ENCODE measurements at places on chromosomes 3 and 15.

DNA sequence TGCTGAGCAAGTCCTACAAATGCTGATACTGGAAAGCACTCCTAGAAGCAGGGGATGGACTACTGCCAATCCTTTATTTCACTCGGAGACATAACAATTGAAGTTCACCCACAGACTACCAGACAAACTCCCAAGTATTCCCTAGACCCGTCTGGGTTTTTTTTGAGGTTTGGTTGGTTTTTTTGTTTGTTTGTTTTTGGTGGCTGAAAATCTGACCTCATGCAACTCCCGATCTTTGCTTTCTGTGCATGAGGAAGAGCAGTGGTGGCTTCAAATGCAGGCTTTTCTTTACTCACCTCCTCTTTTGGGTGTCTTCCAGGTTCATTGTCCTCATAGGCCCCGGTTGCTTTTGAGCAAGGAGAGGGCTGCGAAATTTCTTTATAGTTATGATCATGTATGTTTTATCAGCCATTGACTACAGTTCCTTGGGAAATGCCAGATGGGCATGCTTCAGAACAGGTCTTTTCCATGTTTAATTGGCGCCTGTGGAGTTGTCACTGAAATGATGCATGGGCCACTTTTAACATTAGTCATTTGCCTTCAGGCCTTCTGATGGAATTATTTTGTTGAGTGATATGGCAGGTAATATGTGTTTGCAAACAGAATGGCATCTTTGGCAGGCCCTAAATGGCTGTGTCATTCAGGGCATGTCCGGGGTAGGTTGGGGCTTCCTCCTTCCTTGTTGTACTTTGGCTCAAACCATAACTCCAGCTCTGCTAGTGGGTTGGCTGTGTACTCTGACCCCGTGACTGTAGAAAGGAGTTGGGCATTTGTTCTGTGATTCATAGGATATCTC lies 81.3 kb upstream of the ZBED2 start:
- DNase-seq = no peak

- no peak for DNase-seq
Measured at GRCh38 chr3:106485217-106485616, 616.4 kb upstream of the CBLB start.

DNA sequence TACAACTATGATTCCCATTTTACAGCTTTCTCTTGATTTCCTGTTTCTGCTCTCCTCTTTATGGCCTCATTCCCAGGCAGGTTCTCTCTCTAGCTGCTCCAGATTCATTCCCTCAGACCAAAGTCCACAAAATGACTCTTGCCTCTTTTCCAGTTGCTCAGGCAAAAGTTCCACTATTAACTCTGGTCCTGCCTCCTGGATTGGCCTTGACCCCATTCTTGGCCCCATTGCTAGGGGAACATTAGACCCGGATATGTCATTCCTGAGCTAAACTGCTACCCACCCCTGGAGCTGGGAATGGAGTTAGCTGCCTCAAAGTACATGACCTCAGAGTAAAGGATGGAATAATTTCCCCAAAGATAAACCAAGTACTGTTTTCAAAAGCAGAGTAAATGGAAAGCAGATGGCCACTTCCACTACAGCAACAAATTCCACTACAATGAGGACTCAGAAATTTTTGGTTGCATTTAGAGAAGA lies 73.0 kb upstream of the GAP43 start:
- no peak for DNase-seq

DNA sequence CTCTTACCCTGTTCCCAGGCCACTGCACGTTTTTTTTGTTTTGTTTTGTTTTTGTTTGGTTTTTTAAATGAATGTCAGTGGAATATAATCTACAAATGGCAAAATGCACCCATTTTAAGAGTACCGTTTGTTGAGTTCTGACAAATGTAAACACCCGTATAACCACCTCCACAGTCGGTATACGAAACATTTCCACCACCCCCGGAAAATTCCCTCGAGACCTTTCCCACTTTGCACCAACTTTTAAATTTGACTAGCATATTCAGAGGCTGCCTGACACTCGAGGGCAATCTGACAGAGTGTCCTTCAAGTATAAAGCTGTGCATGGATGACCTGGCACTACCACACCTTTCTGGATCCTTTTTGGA lies 613 bp upstream of the ARHGEF3 start:
- no peak for DNase-seq

GRCh38 chr3:102248981-102249705 lies 185.7 kb upstream of the ZPLD1 start:
- DNase-seq = no peak

DNA sequence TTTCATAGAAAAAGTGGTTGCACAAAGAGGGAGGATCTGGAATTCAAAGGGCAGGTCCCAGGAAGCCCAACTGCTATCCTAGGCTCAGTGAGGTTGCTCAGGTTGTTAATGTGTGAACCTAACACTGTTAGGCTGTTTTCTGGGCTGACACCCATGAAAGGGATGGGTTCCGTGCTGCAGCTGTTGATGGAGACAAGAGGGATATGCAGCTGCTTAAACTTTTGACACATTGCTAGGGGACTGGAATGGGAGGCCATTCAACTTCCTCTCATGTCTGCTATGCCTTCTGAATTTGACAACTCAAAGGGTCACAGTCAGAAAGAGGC lies 198.0 kb upstream of the NR2E3 start:
- DNase-seq = no peak

- DNase-seq = peak; percentile 51
Measured at GRCh38 chr3:152269831-152270734, 1.4 kb downstream of the MBNL1 start.

DNA sequence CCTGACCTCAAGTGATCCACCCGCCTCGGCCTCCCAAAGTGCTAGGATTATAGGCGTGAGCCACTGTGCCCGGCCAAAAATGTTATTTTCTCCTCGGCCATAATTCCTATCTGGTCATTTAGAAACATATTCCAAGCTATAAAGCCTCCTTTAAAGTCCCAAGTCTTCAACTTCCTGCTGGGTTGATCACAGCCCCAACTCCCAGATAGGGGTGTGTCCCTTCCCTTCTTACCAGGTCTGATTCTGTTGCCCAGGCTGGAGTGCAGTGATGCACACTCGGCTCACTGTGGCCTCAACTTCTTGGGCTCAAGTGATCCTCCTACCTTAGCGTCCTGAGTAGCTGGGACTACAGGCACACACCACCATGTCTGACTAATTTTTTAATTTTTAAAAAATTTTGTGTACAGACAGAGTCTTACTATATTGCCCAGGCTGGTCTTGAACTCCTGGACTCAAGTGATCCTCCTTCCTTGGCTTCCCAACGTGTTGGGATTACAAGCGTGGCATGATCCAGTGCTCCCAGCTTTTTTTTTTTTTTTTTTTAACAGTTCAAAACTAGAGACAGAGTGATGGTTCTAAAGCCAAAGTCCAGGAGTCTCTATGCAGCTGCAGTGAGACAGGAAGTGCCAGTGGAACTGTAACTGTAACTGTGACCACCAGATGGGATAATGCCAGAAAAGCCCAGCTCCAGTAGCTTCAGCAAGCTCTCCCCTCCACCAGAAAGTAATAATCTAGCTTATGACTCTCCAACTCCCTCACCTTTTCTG lies 8.2 kb upstream of the PRKAR2A start:
- DNase-seq = no peak

DNA sequence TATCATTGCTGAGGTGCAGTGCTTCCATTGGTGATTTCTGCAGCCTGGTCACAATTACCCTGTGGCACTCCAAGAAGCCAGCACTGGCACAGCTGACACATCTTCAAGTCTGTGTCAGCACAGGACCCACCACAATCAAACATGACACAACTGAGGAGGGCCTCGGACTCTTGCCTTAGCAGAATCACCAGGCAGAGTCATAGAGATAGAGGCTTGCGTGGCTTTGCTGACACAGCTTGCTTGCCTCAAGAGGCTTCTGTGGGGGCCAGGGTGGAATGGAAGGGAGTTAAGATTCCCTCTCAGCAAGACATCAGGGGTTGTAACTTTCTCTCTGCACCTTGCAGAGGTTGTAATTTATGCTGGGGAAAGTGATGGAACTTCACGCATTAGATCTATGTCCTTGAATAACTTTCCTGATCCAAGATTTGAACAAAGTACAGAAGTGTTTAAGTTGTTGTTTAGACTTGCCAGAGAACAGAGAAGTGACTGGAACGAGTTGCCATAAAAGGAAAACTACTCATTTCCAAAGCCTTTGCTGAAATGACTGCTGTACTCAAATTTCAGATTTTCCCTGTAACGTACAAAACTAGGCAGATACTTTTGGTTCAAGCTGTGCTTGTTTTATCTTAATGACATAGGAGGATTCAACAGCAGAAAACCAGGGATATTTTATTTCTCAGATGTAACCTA lies 170.7 kb downstream of the DIPK2A start:
- no peak for DNase-seq

DNA sequence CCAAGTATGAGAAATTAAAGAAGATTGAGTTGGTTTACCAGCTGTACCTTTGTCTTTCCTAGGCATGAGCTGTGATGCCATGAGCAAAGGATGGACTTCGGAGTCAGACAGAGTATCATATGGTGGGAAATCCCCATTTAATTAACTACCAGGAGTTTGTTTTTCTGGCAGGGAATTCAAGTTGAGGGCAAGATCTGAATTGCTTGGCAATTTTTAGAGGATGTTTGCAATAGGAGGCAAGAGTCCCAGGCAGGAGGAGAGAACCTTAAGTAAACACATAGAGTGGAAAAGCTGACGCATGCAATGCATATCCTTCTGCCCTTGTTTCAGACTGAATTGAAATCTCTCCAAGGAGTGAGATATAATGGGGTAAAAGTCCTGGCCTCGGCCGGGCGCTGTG lies 569.7 kb upstream of the MDFIC2 start:
- no peak for DNase-seq

GRCh38 chr3:178306432-178307115 lies 229.7 kb upstream of the KCNMB2 start:
- no peak for DNase-seq

DNA sequence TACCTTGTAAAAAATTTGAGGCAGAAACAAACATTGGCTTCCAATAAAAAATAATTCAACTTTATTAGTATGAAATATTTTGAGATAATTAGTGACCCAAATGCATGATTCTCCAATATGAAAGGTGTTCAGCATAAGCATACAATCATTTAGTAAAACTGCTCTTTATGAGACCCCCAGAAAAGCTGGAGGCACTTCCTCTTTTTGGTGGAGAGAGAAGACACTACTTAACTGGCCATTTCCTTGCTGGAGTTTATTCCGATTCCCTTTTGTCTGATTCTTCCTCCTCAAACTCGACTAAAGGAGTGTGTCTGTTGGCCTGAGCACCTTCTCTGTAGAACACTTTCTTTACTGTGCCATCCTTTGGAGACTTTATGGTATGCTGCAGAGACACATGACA lies 34.8 kb upstream of the DCUN1D1 start:
- no peak for DNase-seq

GRCh38 chr3:27596921-27597320 lies 112.7 kb upstream of the SLC4A7 start:
- DNase-seq = no peak
